Activated T-helper 1 cell treated with anti-CD3 and anti-CD28 coated beads, Interleukin-12 subunit alpha, Interleukin-12 subunit beta, Interleukin-2, Interleukin-4 antibody, amounts not matched to agents 30 ng/mL and 10 ng/mL and 1 ng/mL, durations not matched to agents 14 hours and 24 hours and 36 hours (primary cell): ENCODE measurements at places on chromosomes 2 and 18.

DNA sequence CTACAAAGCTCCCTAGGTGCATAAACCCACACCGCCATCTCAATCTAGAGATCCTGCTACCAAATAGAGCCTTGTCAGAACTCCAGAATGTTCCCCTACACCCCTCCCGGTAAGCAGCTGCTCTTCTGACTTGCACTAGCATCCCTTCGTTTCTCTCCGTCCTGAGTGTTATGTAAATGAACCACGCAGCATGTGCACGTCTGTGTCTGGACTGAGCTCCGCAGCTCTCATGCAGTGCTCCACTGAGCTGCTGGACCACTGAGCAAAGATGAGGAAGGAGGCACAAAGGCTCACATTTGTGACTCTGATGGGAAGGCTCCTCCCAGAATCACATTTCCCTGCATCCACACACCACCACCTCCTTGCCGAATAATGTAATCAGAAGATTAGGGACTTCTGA is 203.6 kb downstream of the MYT1L start:
- DNase-seq: no peak

- peak; percentile 17 for DNase-seq
Observed at GRCh38 chr18:21682371-21683051, 22.1 kb downstream of the ABHD3 start.

- no peak for DNase-seq
Observed at GRCh38 chr2:173814306-173814705, 150.9 kb downstream of the SP3 start.

- no peak for DNase-seq
Observed at GRCh38 chr2:10080536-10081304, 509 bp upstream of the CYS1 start.

DNA sequence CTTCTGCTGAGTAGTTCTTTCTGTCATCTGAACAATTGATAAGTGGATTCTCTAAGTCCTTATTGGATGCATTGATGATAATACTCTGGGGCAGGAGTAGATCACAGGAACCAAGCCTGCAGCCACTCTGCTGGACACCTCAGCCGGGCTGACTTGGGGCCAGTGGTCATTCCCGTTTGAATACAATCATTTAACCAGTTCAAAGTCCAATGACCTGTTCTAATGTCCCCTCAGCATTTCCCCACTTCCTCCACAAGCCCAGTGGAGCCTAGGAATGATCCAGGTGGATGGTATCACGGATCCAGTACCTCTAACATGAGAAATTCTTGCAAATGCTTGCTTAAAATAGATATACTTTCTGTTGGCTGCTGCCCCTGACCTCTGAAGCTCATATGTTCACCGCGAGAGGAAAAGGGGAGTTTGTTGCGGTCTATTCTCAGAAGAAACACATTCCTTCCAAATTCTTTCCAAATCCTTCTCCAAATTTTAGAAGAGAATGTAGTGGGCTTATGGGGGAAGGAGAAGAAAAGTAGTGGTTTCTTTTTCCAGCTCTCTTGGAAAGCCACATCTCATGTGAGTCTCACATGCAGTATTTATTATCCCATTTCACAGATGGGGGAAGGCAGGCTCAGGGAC is 170.9 kb downstream of the INHBB start:
- no peak for DNase-seq

GRCh38 chr2:62404913-62405312 is 101.1 kb downstream of the TMEM17 start:
- no peak for DNase-seq
